ENCODE measurements at places on chromosomes 4 and X. TPM values are rescaled to one million over a fixed set of nuclear protein-coding genes. Genes with fewer than 3 reads are reported as not detected.

DNA sequence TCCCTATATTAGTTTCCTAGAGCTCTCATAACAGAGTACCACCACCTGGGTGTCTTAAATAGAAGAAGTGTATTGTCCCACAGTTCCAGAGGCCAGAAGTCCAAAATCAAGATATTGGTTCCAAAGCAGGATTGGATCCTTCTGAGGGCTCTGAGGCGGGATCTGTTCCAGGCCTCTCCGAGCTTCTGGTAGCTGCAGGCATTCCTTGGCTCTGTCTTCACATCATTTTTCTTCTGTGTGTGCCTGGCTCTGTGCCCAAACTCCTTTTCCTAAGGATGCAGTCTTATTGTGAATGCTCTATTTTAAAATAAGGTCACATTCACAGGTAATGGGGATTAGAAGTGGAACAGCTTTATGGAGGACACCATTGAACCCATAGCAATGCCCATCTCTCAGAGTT is 253.7 kb upstream of the TAPT1 start:
- no peak overlapping the region for H3K27ac ChIP-seq
- no peaks in the 10 kb centered on the region for H3K27me3 ChIP-seq
- no peak for DNase-seq
- H3K4me1 ChIP-seq, result no peaks in the 10 kb centered on the region

DNA sequence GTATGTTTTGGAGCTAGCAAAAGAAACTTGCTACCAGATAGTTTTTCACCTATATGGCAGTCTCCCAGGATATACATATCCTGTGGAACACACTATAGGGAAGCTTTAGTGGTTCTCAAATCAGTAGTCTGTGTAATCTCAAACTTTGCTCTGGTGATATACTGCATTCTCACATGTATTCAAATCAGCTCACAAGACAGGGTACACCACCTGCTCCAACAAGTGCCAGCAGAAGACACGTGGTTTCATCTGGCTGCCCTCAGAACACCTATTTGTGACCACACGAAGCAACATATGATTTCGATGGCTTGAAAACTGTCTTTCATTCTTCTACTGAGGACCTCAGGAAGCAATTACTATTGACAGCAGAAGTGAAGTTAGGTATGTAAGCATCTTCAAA is 37.7 kb downstream of the BCLAF3 start:
- H3K36me3 ChIP-seq, result no peaks in the 10 kb centered on the region
- no peak overlapping the region for H3K27ac ChIP-seq
- H3K4me3 ChIP-seq, result no peak overlapping the region
- DNase-seq, result no peak

DNA sequence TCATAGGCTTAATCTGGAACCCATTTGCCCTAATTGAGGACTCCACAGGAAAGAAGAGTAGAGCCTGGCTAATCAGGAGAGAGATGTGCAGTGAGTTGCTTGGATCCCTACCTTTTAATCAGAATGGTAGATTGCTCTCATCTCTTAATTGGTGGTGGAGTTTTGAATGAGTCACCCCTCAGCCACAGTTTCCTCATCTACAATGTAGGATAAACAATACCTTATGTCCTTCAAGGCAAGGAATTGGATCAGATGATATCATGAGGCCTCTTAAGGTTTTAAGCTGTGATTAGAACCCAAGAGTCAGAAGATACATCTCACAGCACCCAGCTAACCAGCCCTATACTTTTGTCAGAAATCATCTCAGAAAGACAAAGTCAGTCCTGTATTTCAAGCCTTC is 39.1 kb downstream of the PDGFRA start:
- no peaks in the 10 kb centered on the region for H3K36me3 ChIP-seq
- no peak for DNase-seq
- H3K4me1 ChIP-seq, result no peaks in the 10 kb centered on the region
- H3K27me3 ChIP-seq, result no peaks in the 10 kb centered on the region
- no peak overlapping the region for H3K4me3 ChIP-seq

DNA sequence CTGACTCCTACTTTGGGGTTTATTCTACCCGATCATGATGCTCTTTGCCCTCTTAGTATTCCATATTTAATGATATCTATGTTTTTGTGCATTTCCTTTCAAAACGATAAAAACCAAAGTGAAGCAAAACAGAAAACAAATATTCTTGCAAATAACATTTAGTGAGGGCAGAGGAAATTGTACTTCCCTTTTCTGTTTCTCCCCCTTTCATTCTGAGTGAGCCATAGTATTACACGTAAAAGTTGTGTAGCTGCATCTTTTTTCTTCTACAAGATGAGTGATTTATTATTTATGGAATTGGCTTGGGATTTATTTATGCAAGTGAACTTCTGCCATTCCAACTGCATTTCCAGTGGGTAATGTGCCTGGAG is 109.9 kb downstream of the AFF2 start:
- no peak overlapping the region for H3K4me3 ChIP-seq
- no peaks in the 10 kb centered on the region for H3K36me3 ChIP-seq

- DNase-seq, result no peak
- H3K27ac ChIP-seq, result no peak overlapping the region
- H3K4me1 ChIP-seq, result no peaks in the 10 kb centered on the region
- H3K36me3 ChIP-seq, result no peaks in the 10 kb centered on the region
- no peaks in the 10 kb centered on the region for H3K27me3 ChIP-seq
Measured at GRCh38 chr4:88919056-88919455, 137.9 kb downstream of the FAM13A start.

DNA sequence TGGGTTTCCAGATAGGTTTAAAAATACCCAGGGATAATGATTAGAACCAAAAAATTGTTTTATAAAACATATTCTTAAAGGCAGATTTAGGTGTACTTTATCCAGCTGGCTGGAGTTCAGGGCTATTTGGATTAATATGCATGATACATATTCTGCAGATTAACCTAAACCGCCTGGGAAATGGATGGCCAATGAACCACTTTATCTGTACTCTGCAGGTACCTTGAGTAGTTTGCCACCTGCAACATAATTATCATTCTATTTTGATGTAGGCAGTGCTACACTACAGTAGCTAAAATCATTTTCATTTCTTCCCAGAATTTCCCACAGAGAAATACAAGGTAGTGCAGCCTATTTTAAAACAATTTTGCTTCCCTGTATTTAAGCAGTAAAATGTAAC is 683.2 kb upstream of the GNPDA2 start:
- H3K27ac ChIP-seq, result no peak overlapping the region
- H3K4me3 ChIP-seq, result no peak overlapping the region
- no peaks in the 10 kb centered on the region for H3K27me3 ChIP-seq

DNA sequence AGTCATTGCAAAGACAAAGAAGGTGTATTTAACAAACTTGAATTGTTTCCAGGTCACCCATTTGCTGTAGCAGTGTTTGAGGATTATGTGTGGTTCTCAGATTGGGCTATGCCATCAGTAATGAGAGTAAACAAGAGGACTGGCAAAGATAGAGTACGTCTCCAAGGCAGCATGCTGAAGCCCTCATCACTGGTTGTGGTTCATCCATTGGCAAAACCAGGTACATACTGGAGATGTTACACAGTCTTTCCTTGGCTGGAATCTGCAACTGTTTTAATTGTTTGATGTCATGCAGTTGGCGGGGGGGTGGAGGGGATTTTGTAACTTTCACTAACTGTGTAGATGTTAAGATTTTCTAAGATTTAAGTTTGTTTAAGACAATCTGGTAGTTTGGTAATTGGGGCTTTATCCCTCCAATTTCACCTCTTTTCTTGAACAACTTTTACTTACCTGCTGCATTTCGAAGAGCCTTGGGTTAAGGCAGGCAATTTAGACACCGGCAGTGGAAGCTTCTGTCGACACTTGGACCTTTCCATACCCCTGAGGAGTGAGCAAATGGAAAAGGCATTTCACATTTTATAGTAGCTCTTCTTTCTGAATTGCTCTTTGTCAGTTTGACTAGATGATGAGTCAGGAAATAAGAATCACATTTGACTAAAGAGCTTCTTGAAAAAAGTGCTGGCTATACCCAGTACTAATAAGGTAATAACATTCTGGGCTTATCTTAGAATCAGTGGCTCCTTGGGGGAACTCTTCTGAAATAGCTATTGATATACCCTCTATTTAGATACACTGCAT is 67.4 kb downstream of the EGF start:
- H3K4me3 ChIP-seq, result no peak overlapping the region
- no peak overlapping the region for H3K27ac ChIP-seq
- no peaks in the 10 kb centered on the region for H3K27me3 ChIP-seq
- no peaks in the 10 kb centered on the region for H3K36me3 ChIP-seq
- no peak for DNase-seq

DNA sequence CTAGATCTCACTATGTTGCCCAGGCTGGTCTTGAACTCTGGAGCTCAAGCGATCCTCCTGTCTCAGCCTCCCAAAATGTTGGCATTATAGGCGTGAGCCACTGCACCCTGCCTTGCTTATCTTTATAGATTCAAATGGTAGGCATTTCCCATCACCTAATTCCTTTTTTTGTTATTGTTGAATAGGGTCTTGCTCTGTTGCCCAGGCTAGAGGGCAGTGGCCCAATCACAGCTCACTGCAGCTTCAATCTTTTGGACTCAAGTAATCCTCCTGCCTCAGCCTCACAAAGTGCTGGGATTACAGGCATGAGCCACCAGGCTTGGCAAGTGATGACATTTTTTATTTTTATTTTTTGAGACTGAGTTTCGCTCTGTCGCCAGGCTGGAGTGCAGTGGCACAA is 16.7 kb upstream of the WDR45 start:
- no peak overlapping the region for H3K4me3 ChIP-seq
- H3K27me3 ChIP-seq, result no peaks in the 10 kb centered on the region
- no peaks in the 10 kb centered on the region for H3K36me3 ChIP-seq
- no peaks in the 10 kb centered on the region for H3K4me1 ChIP-seq
- no peak for DNase-seq

DNA sequence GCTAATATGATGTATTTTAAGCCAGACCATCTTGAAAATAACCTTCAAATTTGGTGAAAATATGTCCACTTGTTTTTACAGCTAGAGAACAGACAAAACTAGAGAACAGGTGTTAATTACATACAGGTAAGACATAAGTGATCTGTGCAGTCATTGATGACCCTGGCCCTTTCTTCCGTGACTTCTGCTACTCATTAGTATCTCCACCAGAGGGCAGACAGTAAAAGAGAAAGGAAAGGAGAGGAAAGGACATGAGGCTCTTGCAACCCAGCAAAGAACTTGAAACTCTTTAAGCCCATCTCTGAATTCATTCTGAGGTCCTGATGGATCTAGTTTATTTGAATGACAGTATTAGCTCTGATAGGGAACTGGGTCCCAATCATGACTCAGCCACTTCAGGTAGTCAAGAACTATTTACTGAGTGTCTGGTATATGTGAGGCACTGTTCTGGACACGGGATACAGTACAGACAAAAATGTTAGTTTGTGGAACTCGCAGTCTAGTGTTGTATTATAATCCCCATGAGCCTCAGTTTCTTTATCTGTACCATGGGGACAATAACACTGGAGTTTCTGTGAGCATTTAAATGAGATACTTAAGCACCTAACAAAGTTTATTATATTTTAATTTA is 121.0 kb upstream of the TEX13D start:
- H3K4me1 ChIP-seq, result no peaks in the 10 kb centered on the region
- no peaks in the 10 kb centered on the region for H3K36me3 ChIP-seq
- H3K4me3 ChIP-seq, result no peak overlapping the region
- DNase-seq, result no peak
- no peaks in the 10 kb centered on the region for H3K27me3 ChIP-seq

DNA sequence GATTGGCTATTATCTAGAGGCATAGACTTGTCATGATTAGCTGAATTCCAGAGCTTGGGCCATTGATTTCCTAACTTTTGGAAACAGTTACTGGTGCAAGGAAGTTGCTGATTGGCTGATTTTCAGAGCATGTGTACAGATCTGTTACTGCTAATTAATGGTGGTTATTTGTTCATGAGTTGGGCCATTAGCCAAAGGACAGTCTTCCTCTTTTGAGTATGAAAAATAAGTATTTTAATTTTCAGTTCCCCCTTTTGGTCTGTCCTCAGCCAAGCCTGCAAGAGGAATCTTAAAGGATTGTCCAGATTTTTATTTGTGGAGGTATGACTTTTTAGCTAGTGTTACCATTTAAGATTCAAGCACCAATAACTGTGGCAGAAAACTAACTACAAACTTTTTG is 7.0 kb upstream of the DSPP start:
- H3K4me1 ChIP-seq, result no peaks in the 10 kb centered on the region
- no peak overlapping the region for H3K4me3 ChIP-seq
- no peaks in the 10 kb centered on the region for H3K27me3 ChIP-seq
- no peak overlapping the region for H3K27ac ChIP-seq

GRCh38 chr4:2458546-2459491 is 10.1 kb upstream of the RNF4 start:
- H3K27ac ChIP-seq, result no peak overlapping the region
- no peak for DNase-seq
- no peaks in the 10 kb centered on the region for H3K36me3 ChIP-seq
- no peaks in the 10 kb centered on the region for H3K4me1 ChIP-seq
- H3K4me3 ChIP-seq, result no peak overlapping the region

DNA sequence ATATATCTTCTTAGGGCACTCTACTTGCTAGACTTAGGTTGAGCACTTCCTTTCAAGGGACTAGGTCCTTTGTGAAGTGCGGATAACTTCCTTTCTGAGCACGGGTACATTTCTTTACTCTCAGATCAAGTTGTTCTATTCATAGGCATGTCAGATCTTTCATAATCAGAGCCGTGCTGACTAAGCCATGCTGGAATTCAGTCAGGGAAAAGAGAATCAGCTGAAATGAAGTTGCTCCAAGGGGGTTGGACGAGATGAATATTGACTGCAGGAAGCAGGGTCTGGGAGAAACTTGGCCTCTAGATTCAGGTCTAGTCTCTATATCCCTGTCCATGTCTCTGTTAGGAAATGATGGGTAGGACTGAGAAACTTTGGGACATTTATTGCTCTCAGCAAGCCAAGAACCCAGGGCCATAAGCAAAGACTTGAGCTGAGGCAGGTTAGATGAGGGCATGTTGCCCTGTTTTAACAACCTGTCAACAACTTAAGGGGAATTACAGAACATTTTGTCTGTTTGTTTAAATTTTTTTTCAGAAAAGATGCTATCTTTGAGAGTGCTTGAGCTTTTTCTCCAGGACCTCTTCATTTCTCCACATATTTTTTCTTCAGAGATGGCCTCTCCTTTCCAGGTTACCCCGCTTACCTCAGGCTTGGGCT is 28.3 kb downstream of the AREG start:
- H3K27ac ChIP-seq, result no peak overlapping the region
- no peaks in the 10 kb centered on the region for H3K36me3 ChIP-seq

DNA sequence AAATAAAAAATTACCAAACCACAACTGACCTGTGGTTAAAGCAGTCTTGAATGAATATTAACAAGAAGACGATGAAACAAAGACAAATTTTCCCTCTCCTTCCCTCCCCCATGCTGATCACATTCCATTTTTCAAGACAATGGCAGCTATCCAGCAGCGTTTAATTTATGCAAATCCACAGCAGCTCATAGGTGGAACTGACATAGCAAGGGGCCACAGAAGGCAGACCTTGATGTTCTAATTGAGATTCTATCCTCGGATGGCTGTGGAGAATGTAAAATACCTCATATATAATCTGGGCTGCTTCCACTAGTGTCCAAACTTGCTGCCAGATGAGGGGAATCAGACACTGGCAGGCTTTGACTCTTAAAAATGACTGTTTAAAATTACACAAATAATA is 211.5 kb downstream of the CHRDL1 start:
- no peak overlapping the region for H3K27ac ChIP-seq
- DNase-seq, result no peak
- H3K4me3 ChIP-seq, result no peak overlapping the region
- no peaks in the 10 kb centered on the region for H3K27me3 ChIP-seq
- no peaks in the 10 kb centered on the region for H3K36me3 ChIP-seq

MAGEA12 gene
- not detected for total RNA-seq

XAGE5 gene
- not detected for total RNA-seq

ARHGEF6 gene
- 15.8 TPM for total RNA-seq

DCLK2 gene
- 3.4 TPM for total RNA-seq

TMSB15C gene
- 1.5 TPM for total RNA-seq

PROM1 gene
- total RNA-seq, result 276 TPM

CENPVL2 gene
- total RNA-seq, result not detected

CCNB3 gene
- total RNA-seq, result 1.5 TPM
